Heart right ventricle (tissue), 16 donors: ENCODE measurements at places on chromosomes 7 and 10. TPM values are rescaled to one million over a fixed set of nuclear protein-coding genes. Genes with fewer than 3 reads are reported as not detected.

DNA sequence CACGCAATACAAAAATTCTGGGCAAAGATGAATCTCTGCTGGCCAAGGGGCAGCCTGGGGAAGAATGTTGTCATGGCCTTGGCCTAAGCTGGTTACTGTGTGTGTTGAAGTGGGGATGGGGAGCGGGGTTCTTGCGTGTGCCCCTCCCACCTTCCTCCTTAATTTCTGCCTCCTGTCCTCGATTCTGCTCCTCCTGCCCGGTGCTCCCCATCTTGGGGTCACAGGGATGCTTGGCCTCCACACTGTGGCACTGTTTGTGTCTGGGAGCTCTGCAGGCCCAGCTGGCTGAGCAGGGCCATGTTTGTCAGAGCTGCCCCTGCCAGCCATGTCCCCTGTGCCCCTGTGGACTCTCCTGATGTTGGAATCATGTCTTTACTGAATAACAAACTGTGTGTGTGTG is 37.1 kb downstream of the RPS24 start:
- DNase-seq = no peak

DNA sequence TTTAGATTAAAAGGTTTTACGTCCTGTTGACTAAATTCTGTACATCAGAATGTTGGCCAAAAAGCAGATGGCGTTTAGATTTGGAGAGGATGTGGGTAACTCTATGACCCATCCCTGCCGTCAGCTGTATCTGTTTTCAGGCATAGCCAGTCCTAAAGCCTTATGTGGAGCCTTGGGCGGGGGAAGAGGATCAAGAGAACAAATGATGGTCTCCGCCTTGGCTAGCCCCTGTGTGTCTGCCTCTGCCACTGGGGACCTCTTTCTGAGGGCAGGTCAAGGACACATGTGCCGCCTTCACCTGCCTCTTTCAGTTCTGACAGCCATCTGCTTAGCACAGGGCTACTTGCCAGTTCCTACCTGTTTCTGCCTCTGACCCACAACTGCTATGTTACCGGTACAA is 24.1 kb downstream of the PDSS1 start:
- DNase-seq = no peak

- no peak for DNase-seq
Observed at GRCh38 chr10:42691361-42692120, 53.2 kb upstream of the ZNF33B start.

DNA sequence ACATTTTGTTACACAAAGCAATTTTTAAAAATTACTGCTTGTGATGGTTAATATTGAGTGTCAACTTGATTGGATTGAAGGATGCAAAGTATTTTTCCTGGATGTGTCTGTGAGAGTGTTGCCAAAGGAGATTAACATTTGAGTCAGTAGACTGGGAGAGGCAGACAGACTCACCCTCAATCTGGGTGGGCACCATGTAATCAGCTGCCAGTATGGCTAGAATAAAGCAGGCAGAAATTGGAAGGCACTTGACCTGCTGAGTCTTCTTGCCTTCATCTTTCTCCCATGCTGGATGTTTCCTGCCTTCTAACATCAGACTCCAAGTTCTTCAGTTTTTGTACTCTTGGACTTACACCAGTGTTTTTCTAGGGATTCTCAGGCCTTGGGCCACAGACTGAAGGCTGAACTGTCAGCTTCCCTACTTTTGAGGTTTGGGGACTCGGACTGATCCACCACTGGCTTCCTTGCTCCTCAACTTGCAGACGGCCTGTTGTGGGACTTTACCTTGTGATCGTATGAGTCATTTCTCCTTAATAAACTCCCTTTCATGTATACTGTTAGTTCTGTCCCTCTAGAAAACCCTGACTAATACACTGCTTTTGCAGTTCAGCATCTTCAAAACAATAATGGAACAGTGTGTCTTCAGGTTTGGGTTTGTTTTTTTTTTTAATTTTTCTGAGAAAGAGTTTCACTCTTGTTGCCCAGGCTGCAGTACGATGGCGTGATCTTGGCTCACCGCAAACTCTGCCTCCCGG is 244.1 kb upstream of the SEMA3C start:
- no peak for DNase-seq

GRCh38 chr10:3150961-3151360 is 21.6 kb downstream of the PITRM1 start:
- no peak for DNase-seq

- DNase-seq = no peak
Observed at GRCh38 chr10:129531195-129531968, 64.3 kb downstream of the MGMT start.

- no peak for DNase-seq
Observed at GRCh38 chr7:116726149-116726548, 54.2 kb downstream of the MET start.

- DNase-seq = no peak
Observed at GRCh38 chr7:139860090-139860775, 31.2 kb downstream of the TBXAS1 start.

DNA sequence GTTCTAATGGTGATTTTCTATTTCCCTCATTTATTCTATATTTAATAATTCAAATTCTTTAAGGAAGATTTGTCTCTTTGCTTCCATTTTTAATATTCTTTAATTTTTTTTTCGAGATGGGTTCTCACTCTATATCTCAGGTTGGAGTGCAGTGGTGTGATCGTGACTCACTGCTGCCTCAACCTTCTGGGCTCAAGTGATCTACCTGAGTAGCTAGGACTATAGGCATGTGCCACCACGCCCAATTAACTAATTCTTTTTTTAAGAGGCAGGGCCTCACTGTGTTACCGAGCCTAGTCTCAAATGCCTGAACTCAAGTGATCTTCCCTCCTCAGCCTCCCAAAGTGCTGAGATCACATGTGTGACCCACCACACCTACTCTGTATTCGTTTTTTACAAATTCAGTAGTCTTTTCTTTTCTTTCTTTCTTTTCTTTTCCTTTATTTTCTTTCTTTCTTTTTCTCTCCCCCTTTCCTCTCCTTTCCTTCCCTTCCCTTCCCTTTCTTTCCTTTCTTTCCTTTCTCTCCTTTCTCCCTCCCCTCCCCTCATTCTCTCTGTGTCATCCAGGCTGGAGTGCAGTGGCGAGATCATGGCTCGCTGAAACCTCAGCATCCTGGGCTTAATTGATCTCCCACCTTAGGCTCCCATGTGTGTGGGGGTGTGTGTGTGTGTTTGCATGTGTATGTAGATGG is 323.1 kb downstream of the ADK start:
- no peak for DNase-seq

- DNase-seq = no peak
Observed at GRCh38 chr10:80452640-80453039, 1.5 kb upstream of the TSPAN14 start.

C10orf67 gene
- total RNA-seq = 0.56 TPM

ZCWPW1 gene
- total RNA-seq = 4.0 TPM

SEMA3C gene
- total RNA-seq = 75.7 TPM

FFAR4 gene
- total RNA-seq = 0.37 TPM

STOX1 gene
- 0.11 TPM for total RNA-seq
